T follicular helper cell (primary cell): ENCODE measurements at places on chromosomes 13 and 19.

GRCh38 chr19:10228920-10229319 is 2.2 kb downstream of the S1PR2 start:
- peak; percentile 23 for DNase-seq

- DNase-seq, result no peak
These were observed 367.6 kb upstream of the PRR20A start for GRCh38 chr13:56773148-56773547.

DNA sequence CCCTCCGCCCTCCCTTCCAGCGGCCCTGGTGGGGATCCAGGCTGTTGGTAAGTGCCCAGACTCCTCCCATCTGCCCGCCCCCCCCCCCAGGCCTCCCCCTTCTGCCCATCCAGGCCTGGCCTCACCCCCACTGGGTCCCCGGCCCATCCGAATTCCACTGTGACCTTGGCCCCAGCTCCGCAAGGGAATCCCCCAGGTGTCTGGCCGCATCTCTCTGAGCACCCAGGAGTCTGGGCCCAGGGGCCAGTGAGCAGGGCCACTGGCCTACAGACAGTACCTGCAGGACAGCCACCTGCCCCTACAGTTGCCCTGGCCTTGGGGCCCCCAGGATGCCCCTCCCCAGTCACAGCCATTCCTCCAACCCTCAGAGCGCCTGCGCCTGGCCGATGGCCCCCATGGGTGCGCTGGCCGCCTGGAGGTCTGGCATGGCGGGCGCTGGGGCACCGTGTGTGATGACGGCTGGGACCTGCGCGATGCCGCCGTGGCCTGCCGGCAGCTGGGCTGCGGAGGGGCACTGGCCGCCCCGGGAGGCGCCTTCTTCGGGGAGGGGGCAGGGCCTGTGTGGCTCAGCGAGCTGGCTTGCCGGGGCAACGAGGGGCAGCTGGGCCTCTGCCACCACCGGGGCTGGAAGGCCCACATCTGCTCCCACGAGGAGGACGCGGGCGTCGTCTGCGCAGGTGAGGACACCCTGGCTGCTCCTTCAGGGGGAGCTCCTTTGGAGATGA is 912 bp downstream of the SSC5D start:
- no peak for DNase-seq

DNA sequence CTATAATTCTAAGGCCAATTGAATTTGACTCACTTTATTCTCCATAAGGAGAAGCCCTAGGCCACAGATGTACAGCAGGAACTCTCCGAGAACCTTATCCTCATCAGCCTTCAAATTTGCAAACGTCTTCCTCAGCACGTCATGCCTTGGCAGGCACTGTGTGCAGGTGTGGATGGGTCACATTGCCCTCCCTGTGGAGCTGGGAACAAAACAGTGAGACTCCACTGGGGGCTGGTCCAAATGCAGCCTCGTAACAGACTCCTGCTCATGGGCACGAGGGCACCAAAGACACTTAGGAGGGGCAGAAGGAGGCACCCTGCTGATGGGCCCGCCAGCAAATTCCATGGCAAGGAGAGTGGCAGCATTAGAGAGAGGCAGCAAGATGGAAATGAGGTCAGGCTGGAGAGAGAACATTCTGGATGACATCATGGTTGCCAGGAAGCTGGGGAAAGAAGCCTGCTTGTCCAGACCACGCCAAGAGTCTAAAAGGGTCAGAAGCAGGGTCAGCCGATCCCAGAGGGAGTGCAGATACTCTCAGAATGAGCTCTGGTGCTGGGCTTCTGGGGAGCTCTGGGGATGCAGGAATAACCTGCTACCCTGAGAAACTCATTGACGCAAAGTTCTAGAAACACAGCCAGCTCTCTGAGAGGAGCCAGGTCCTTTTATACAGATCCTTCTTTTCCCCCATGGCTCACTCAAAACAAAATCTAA is 242.2 kb downstream of the B3GLCT start:
- no peak for DNase-seq

DNA sequence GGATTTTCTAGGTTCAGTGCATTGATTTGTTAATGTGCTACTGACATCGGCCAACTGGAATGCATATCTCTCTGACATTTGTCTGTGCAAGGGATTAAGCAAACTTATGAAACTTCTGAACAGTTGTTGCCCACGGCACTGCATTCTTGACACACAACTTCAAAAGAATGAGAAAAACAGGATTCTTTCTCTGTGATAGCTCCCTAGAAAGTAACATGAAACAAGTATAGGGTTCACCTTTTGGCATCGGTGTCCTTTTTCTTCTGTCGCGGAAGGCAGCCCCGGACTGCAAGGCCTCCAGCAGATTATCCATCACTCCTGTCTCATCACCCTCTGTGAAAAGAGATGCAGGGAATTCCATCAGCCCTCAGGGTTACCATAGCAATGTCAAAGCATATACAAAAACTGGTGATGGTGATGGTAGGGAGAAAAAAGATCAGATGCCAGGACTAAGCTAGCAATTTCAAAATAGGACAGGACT is 389.2 kb downstream of the DIAPH3 start:
- no peak for DNase-seq

DNA sequence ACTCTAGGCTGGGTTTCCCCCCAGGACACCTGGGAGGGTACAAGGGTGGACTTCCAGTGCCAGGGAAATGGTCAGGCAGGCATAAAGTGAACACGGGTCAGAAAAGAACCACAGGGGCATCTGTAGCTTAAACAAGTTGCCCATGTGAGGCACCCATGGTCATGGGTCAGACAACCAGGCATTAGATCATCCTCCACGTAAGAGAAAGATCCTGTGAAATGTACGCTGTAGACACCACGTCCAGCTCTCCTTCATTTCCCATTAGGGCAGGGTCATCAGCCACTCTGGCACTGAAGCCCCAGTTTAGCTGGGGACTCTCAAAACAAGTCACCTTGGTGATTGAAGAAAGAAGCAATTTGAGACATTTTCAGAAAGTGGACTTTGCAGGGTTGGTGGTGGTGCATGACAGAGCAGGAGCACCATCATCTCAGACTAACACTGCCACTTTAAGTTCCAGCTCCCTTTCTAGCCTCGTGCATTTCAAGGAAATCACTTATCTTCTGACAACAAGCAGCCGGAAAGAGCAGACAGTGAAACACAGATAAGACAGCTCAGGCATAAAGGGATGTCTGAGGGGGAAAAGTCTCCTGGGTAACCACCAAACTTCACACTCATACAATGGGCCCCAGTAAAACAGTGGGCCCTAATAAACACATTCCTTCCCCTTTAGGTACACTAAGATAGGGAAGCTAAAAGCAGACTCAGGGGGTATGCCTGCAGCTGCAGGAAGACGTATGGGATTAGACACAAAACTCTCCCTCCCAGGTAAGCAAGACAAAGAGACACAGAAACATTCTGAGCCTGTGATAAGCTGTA is 16.1 kb upstream of the SIGLEC6 start:
- no peak for DNase-seq

GRCh38 chr19:17488593-17489391 is 18.5 kb downstream of the SLC27A1 start:
- peak; percentile 70 for DNase-seq

- DNase-seq, result no peak
These were observed 15.5 kb downstream of the KASH5 start for GRCh38 chr19:49403404-49404187.

GRCh38 chr13:70051531-70051930 is 56.1 kb upstream of the ATXN8OS start:
- DNase-seq, result no peak

DNA sequence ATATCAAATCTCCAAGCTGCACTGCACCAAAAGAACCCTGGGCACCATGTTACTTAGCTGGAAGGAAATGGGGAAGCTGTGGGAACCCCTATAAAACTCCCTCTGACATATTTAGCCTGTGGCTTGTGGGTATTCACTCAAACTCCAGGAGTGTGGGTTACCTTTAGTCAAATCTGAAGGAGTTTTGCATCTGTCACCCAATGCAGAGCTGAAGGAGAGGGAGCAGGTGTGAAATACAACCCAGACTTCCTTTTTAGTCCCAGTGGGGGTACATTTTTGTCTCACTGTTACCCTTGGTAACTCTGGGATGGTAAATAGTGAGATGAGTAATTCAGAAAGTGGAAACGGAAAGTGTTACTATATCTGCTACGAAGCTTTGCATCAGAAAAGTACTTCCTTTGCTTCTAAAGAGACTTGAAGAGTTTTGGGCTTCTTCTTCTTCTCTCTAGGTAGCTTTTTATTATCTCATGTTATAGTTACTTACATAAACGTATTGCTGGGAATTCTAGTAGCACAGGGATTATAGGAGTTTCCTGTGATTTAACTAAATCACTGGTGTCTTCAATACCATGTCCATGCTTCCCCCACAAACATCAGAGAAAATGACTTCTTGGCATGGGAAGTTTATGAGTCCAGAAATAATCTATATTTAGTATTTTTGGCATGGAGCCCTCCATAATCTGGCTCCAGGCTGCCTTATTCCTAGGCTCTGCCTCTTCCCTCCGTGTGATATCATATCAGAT is 105.9 kb downstream of the AKAP11 start:
- DNase-seq, result no peak

DNA sequence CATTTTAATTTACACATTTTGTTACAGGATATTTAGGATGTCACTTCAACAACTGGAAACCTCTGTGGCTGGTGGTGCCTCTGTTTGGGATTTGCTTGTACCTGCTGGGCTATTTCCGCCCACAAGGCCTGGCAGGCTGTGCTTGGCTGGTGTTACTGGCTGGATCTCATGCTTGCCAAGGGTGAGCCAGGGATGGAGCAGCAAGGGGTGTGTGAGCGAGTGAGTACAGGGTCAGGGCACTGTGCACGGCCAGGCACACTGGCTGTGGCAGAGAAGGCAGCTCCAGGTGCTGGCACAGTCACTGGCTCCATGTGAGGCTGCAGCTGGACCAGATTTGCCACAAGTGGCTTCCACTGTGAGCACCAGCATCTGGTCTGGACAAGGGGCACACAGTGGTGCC is 1254.8 kb downstream of the SLITRK5 start:
- DNase-seq, result no peak

- DNase-seq, result no peak
These were observed 15.0 kb downstream of the PRODH2 start for GRCh38 chr19:35797663-35798062.

- no peak for DNase-seq
These were observed 724.5 kb downstream of the SLITRK6 start for GRCh38 chr13:85074543-85075313.

GRCh38 chr13:61387694-61388093 is 28.0 kb downstream of the PCDH20 start:
- no peak for DNase-seq

DNA sequence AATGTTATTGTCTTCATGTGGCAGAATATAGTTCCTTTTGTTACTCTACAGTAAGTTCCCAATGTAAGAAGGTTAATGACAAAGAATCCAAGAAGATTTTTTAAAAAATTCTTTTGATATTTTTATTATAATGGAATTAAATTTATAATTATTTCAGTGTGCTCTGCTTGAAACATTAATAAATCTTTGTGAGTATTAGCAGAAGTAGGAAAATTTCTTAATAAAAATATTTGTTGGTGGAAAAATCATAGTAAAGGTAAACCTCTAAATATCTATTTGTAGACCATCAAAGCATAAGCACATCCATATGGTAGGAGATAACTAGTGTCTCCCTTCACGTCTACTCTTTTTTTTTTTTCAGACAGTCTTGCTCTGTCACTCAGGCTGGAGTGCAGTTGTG is 4.3 kb downstream of the CSNK1A1L start:
- DNase-seq, result no peak

DNA sequence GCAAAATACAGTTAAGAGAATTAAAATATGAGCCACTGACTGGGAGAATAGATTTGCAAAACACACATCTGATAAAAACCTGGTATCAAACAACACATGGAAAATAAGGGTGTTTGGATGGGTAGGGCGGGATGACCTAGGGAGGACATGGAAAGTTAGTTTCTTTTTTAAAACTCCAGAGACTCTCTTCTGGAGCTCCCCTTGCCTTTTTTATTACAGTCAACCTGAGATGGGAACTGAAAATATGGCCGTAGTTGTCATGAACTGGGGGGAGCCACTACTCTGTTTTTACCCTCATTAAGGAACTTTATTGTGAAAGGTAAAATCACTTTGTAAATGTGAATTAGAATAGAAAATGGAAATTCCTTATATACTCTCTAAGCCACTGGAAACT is 113.0 kb downstream of the ATP11A start:
- DNase-seq, result no peak

- no peak for DNase-seq
These were observed 8.0 kb downstream of the FXYD3 start for GRCh38 chr19:35123573-35123972.

- no peak for DNase-seq
These were observed 37.0 kb upstream of the NANOS3 start for GRCh38 chr19:13839938-13840304.

DNA sequence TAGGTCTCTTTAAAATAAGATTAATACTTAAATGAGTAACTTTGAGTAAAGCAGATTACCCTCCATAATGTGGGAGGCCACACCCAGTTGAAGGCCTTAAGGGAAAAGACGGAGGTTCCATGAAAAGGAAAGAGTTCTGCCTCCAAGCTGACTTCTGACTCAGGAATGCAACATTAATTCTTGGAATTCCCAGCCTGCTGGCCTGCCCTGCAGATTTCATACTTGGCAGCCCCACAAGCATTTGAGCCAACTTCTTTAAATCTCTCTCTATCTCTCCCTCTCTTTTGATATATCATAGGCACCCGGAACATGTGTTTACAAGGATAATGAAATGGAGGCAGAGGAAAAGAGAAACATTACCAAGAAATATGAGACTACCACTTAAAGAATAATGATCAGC is 902.3 kb upstream of the MIR17HG start:
- DNase-seq, result no peak

- DNase-seq, result no peak
These were observed 17.1 kb downstream of the C19orf47 start for GRCh38 chr19:40331052-40331451.

GRCh38 chr13:69524459-69525150 is 583.0 kb upstream of the ATXN8OS start:
- no peak for DNase-seq

- DNase-seq, result no peak
These were observed 73.8 kb downstream of the MAP4K1 start for GRCh38 chr19:38543807-38544568.

- no peak for DNase-seq
These were observed 942.2 kb upstream of the MIR17HG start for GRCh38 chr13:90405301-90405700.

- no peak for DNase-seq
These were observed 27.6 kb downstream of the CSNK1G2 start for GRCh38 chr19:1968279-1969175.

- no peak for DNase-seq
These were observed 696 bp upstream of the ERFL start for GRCh38 chr19:41928754-41929535.

DNA sequence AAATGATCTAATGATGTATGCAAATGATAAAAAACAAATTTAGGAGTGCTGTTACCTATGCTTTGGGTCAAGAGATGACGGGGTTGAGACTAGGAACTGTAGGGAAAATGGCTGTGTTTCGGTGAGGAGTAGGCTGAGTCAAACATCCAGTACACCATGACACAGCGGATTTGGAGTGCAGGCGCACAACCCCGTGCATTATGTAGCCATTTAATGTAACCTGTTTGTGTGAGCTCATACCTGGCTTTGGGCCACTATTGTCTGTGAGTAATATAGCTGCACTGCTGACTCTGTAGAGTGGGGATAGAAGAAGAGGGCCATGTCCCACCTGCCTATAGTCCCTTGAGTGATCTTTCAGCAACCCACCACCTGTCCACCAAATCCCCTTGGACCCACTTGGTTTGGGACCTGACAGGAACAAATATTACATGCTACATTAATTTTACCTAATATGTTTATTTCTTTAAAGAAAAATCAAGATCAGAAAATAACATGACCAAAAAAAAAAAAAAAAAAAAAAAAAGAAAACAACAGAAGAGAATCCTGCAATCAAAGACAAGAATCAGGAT is 95.5 kb upstream of the KLHL1 start:
- DNase-seq, result no peak
